ENCODE measurements at places on chromosomes 11 and 22. TPM values are rescaled to one million over a fixed set of nuclear protein-coding genes. Genes with fewer than 3 reads are reported as not detected.

The MOB2 gene
- 28.7 TPM for total RNA-seq

DNA sequence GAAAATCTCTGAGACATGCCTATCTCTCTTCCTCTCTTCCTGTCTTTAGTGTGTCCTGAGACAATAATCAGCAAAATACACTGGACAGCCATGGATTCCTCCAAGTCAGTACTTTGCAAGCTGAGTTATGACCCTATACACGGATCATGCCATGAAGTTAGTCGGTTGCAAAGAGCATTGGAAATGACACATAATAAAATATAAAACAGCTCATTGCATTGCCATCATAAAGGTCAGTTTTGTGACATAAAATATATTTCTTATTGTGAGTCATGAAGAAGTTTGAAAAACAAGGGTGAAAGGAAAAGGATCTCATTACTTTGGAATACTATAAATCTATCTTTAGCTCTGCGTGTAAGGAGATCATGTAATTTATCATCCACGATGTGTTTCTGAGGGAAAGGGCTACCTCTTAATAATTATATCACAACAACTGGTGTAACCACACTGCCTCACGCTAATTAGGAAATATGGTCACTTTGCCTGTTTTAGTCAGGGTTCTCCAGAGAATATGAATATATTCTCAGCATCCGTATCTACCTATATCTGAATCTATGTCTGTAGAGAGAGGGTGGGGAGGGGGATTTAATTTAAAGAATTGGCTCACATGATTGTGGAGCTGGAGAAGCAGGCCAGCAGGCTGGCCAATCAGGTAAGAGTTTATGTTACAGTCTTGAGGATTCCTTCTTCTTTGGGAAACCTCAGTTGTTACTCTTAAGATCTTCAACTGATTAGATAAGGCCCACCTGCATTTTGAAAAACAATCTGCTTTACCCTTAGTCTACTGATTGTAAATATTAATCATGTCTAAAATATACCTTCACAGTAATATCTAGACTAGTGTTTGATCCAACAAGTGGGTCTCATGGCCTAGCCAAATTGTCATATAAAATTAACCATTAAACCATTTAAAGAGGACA lies 198.8 kb downstream of the FAT3 start:
- DNase-seq, result no peak

GRCh38 chr22:46661221-46661851 lies 41.1 kb downstream of the GRAMD4 start:
- DNase-seq, result no peak

GRCh38 chr11:68033708-68034045 lies 3.2 kb downstream of the NDUFS8 start:
- DNase-seq, result no peak

GRCh38 chr11:19060629-19061028 lies at the start of gene MRGPRX2:
Gene MRGPRX2, minus strand, starts transcription at chr11:19060717. Its CDS starts 4,315 bp downstream, at chr11:19056402.
- DNase-seq, result no peak

DNA sequence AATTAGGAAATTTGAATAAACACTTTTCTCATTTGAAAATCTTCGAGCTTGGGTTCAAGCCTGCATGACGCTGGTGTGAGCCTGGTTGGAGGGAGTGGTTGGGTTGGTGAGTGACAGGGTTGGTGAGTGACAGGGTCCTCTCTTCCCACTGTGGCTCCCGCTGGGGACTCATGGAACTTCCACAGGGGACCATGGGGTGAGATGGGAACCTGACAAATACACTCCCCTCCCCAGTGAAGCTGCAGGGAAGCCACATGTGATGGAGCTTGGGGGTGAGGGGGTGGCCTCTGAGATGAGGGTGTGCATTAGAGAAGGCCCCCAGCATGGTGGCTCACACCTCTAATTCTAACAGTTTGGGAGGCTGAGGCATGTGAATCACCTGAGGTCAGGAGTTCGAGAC lies 66.8 kb downstream of the RTL6 start:
- no peak for DNase-seq

All from transverse colon (tissue), 4 donors.